ENCODE measurements at places on chromosomes 4 and X.

- no peak for DNase-seq
These were observed 12.8 kb downstream of the EREG start for GRCh38 chr4:74377714-74378113.

GRCh38 chr4:140829825-140830224, 73.6 kb upstream of the TBC1D9 start:
- DNase-seq, result no peak

DNA sequence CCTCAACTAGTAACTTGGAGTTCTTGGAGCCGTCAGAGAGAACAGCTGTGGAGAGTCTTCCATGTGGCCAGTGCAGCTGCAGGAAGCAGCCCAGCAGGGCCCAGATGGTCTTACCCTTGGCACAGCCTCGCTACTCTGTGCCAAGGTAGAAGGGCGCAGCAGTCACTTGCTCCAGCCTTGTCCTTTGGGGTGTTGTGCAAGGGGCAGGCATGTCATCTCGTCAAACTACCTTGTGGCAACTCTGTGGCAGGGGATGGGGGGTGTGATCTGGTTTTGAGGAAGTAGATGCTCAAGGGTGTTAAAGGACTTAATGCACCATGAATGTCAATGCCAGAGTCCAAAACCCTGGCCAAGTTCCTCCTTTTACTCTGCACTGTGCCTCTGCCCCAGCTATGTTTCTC, 34.2 kb upstream of the TBC1D14 start:
- no peak for DNase-seq

GRCh38 chr4:54614149-54614548, 43.6 kb upstream of the KIT start:
- DNase-seq, result no peak

DNA sequence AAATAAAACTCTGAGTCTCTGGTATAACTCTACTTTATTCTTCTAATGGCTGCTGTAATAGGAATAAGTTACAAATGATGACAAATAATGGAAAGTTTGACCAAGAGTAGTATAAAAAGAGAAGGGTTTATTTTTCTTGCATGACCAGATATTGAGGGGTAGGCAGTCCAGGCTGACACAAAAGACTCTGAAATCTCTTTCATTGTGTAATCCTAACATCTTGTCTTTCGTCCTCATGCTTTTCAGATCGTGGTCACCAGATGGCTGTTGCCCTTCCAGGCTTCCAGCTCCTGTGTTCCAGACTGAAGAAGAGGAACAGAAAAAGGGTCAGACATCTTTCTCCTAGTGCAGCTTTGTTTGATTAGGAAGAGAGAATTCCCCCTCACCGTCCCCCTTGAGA, 176.9 kb upstream of the GK2 start:
- no peak for DNase-seq

GRCh38 chr4:112277705-112278448, 7.8 kb downstream of the TIFA start:
- DNase-seq, result no peak

GRCh38 chrX:80817002-80817401, 7.3 kb upstream of the BRWD3 start:
- no peak for DNase-seq

DNA sequence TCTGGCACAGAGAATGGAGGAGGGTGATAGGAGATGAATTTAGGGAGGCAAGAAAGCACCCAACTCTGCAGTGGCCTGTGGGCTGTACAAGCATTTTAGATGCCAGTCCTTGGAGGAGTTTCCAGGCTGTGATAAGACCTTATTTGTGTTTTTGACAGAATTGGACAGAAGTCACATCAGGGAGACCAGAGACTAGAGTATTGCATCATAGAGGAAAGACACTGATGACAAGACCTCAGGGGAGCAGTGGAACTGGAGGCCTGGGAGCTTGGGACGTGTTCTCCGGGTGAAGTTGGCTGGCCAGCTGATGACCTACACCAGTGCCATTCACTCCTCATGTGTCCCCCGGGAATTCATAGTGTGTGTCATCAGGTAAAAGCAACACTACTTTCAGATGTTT, 284.0 kb upstream of the ZFP42 start:
- no peak for DNase-seq

- no peak for DNase-seq
These were observed 138.0 kb upstream of the BOD1L1 start for GRCh38 chr4:13765539-13765938.

DNA sequence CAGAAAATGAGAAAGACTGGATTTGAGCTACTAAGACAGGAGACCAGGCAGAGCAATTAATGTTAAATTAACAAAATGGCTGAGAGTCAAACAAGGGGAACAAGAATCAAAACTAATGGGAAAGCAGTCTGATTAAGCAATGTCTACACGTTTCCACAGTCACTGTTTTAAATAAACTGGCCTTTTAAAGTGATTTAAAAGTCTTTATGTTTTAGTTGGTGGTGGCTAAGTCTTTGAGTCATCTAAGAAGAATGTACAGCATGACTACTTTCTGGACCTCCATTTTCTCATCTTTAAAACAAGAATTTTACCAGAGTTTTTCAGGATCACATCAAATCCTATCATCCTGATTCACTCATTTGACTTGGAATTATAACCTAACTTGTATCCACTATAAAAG, 233.8 kb downstream of the ENOX2 start:
- DNase-seq, result no peak

DNA sequence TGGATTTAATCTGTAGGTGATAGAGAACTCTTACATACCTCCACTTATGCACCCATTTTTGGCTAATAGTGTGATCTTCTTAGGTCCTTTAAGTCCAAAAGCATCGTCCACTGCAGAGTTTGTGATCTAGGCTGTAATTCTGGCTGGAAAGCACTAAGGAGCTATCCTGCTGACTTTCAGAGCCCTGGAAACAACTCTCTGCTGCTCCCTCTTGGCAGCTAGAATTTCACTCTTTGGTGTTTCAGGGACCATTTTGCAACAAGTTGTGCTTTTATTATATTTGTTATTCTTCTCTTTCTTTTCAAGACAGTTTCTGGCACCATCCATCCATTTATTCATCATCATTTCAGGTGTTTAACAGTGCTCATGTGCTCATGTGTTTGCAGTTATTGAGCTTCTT, 130.0 kb downstream of the RBM46 start:
- no peak for DNase-seq

GRCh38 chrX:3177851-3178250, 136.6 kb downstream of the ARSF start:
- DNase-seq, result no peak

GRCh38 chr4:54101190-54102041, 1.5 kb downstream of the GSX2 start:
- no peak for DNase-seq

- DNase-seq, result no peak
These were observed 292.4 kb upstream of the SPANXN4 start for GRCh38 chrX:142733327-142733726.

DNA sequence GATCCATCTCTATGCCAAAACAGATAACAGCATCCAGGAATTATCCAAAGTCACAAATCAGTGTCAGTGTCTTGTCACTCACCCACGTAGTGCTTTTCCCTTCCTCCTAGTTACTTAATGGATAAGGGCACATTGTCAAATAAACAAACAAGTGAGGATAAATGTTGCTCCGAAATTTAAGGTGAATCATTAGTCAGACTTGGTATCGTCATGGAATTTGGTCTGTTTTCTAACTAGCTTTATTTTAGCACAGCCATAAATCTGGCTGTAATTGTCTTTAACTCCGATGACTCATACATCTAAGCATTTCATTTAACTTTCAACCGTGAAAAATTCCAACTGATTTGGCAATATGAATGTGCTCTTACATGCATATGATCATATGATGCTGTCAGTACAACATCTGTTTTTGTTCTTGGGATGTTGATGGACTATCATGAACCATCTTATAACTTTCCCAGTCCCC, 83.3 kb downstream of the SNCA start:
- DNase-seq, result no peak

DNA sequence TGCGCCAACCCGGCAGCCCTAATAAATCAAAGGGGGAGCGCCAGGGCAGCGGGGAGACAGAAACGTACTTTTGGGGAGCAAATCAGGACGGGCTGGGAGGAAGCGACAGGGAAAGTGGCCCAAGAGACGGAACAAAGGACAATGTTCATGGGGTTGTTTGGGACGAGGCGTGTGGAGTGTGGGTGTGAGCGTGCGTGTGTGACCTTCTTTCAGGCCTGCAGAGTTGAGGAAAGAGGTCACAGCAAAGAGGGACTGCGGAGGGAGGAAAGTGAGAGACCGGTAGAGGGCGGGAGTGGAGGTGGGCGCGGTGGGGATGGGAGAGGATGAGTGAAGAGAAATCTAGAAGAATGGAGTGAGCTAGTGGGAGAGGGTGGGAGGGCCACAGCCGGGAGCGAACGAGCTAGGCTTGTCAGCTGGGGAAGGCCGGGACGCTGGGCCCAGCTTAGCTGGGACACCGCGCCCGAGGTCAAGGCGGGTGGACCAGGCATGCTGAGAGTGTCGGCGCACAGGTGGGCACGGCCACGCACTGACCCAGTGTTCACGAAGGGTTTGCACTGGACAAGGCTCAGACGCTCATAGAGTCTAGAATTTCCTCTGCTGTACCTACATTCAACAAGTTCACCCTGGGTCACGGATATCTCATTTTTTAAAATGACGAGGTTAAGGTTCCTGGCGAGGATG, 14.7 kb upstream of the PITX2 start:
- no peak for DNase-seq

DNA sequence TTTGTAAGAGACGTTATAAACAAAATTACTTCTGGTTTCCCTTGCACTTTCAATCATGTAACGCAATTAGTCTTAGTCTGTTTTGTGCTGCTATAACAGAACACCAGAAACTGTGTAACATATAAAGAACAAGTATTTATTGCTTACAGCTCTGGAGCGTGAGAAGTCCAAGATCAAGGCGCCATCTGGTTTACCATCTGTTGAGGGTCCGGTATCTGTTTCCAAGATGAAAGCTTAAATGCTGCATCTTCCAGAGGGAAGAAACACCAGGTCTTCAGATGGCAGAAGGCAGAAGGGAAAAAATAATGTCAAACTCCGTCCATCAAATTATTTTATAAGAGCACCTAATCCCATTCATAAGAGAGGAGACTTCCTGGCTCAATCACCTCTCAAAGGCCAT, 474.1 kb downstream of the PDGFC start:
- no peak for DNase-seq

GRCh38 chr4:143417679-143418403, 81.2 kb downstream of the GAB1 start:
- no peak for DNase-seq

DNA sequence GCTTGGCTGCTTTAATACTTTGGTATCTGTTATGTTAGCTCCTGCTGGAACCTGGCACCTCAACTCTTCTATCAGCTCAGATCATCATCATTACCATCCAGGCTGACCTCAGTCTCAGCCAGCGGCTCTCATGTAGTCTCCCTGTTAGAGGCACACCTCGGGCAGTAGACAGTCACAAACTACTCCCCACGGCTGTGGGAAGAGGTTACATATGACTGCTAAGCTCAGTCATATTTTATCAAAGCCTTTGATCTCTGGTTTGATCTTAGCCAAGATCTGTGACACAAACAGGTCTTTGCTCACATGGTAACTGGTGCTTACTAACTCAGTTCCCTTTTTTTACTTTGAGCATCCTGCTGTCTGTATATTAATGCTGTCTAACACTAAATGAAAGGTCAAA, 384.9 kb downstream of the CENPC start:
- DNase-seq, result no peak

DNA sequence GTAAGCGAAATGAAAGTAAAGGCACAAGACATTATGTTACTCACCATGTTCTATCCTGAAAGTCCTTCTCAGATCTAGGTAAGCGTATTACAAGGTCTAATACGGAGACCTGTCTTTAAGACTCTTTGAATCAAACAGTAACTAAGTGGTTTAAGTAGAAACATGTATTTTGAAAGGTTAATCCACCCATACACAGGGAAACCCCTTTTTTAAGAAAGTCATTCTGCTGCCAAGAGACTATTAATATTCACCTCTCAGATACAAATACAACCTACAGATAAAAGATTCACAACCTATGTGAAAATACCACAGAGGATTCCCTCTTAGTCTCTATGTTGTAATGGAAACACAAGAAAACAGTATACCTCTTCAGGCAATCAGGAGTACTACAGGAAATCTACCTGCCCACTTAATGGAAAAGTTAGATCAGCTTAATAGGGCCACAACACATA, 63.2 kb upstream of the TNIP3 start:
- DNase-seq, result no peak

- DNase-seq, result no peak
These were observed 616.2 kb upstream of the GRIA3 start for GRCh38 chrX:122567911-122568310.

- DNase-seq, result peak; percentile 21
These were observed 111.7 kb downstream of the NFKB1 start for GRCh38 chr4:102612824-102613366.

GRCh38 chr4:175280153-175280552, 362.0 kb downstream of the ADAM29 start:
- DNase-seq, result no peak

GRCh38 chrX:24782011-24782410, 88.3 kb downstream of the POLA1 start:
- no peak for DNase-seq

GRCh38 chr4:168830777-168831512, 179.1 kb downstream of the CBR4 start:
- no peak for DNase-seq

DNA sequence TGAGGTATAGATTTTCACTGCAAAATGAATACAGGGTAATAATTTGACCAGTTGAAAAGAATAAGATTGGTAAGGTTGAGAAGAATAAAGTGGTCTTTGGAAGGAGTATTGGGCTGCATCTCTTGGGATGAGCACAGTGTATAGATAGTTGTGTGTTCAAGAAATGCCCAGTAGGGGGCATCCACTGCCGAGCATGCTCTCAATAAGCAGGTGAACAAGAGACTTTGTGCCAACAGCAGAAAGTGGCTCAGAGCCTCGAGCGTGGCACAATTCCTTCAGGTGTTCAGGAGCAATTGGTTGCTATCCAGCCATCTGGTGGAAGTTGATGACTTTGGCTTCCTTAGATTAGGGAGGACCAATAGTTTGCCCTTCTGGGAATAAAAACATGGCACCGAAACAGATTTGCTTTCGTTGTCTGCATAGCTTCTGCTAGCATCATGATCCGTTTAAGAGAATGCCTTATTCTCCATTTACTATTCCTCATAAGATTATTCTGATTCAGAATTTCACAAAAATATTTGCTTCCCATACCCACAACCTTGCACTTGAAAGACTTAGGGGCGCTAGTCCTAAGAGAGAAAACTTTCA, 258.1 kb upstream of the NEIL3 start:
- no peak for DNase-seq

DNA sequence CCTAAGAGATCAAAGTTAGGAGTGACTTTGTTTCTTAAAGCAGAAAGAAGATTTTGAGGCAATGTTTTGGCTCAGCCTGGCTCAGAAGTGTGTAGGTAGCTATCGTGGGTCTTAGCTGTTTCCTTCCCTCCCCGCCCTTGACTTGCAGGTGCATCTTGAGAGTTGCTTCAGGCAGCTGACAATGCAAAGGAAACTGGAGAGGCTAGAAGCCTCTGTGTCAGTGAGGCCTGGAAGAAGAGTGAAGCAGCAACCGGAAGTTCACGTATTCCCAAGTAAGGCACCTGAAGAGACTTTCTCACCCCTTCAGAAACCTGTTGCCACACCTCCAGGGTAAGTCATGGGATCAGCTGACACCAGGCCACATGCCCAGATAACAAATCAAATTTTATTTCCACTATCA, 10.6 kb upstream of the XKRX start:
- DNase-seq, result no peak

GRCh38 chr4:128560754-128561495, 248.6 kb upstream of the JADE1 start:
- DNase-seq, result no peak

- no peak for DNase-seq
These were observed 58.7 kb downstream of the METTL14 start for GRCh38 chr4:118743867-118744266.

- no peak for DNase-seq
These were observed 417.8 kb upstream of the INTU start for GRCh38 chr4:127214931-127215330.

Data from stimulated activated CD8-positive, alpha-beta memory T cell treated with anti-CD3 and anti-CD28 coated beads, Interleukin-4, amount 100 ng/mL, for 1 hour (primary cell).